ENCODE measurements at places on chromosomes 6 and 20. TPM values are rescaled to one million over a fixed set of nuclear protein-coding genes. Genes with fewer than 3 reads are reported as not detected.
A peak's percentile ranks its signal among the peaks of the same experiment; 100 is the strongest.

- peak; percentile 58 for DNase-seq
Observed at GRCh38 chr20:43187476-43188233, 2.1 kb downstream of the PTPRT start.

The TGM3 gene
- polyA plus RNA-seq = not detected

The PTGIS gene
- 14.2 TPM for polyA plus RNA-seq

- DNase-seq = peak; percentile 23
Observed at GRCh38 chr6:35072051-35072697, 69.0 kb downstream of the TCP11 start.

The SLC17A3 gene
- polyA plus RNA-seq = not detected
